Gastrocnemius medialis (tissue), 4 donors: ENCODE measurements at places on chromosomes 4 and X. TPM values are rescaled to one million over a fixed set of nuclear protein-coding genes. Genes with fewer than 3 reads are reported as not detected.

Gene TMEM150C
- 8.2 TPM for total RNA-seq

Gene IQCM
- total RNA-seq = not detected

Gene STARD8
- total RNA-seq = 9.4 TPM

Gene ATOH1
- total RNA-seq = not detected

Gene GAGE12J
- total RNA-seq = not detected

Gene FAM156B
- 1.5 TPM for total RNA-seq

Gene LINC00632
- total RNA-seq = 3.8 TPM

Gene SPON2
- total RNA-seq = 5.0 TPM

Gene SMIM10
- 1.0 TPM for total RNA-seq

Gene RASGEF1B
- 1.9 TPM for total RNA-seq

Gene TEX13C
- total RNA-seq = not detected

Gene CSAG1
- total RNA-seq = not detected

Gene MBNL3
- total RNA-seq = 4.5 TPM

Gene PRRG1
- total RNA-seq = 20.0 TPM

Gene TMEM128
- 5.2 TPM for total RNA-seq

Gene ASB9
- total RNA-seq = not detected
